ENCODE measurements at places on chromosomes 3 and 15. TPM values are rescaled to one million over a fixed set of nuclear protein-coding genes. Genes with fewer than 3 reads are reported as not detected.

Gene GOLGA6L7
- not detected for total RNA-seq

Gene AMT
- total RNA-seq, result 23.2 TPM

Gene SAMD7
- total RNA-seq, result not detected

GRCh38 chr3:194061421-194062030 is 74.4 kb upstream of the HES1 start:
- no peak for DNase-seq

DNA sequence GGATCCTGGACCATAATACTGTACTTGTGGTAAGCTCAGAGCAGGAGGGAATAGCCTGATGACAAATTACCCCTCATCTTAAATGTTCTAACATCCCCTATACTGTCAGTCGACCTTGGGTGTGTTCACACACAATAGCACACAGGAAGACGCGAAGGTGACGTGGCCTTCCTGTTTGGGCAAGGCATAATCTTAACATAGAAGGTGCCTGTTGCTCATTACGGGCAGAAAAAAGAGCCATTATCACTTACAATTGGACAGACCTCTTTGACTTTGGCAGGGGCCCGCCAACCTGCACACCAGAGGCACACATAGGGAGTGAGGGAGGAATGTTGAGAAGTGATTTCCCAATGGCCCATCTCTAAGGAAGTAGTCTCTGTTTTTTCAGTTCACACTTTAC is 144.2 kb downstream of the ANO10 start:
- no peak for DNase-seq

Gene GRK7
- 0.08 TPM for total RNA-seq

GRCh38 chr15:52010633-52011595 is 8.1 kb upstream of the MAPK6 start:
- DNase-seq, result no peak

DNA sequence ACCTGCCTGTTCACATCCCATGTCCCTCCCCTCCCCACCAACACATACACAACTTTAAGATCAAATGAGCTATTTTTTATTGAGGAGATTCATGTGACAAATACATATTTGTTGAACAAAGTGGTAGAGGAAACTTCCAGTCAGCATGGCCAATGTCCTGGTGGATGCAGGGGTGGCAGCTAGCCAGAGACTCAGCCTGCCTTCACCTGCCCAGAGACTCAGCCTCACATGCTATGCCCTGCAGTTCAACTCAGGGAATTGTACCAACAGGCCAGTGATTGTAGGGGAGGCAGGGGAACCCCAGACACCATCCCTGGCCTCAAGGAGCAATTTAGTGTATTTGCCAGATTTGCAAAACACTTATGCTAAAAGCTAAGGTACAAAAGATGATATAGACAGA is 136.6 kb downstream of the OPA1 start:
- no peak for DNase-seq

GRCh38 chr3:12993517-12994356 is 79.5 kb downstream of the IQSEC1 start:
- no peak for DNase-seq

Gene FBXW12
- total RNA-seq, result not detected

Gene ASB7
- 12.6 TPM for total RNA-seq

GRCh38 chr3:64343689-64344430 is 118.6 kb upstream of the PRICKLE2 start:
- DNase-seq, result no peak

- DNase-seq, result peak; percentile 96
These were observed at the start of gene CLK3 for GRCh38 chr15:74615508-74616365. CLK3 (plus strand) TSS chr15:74615836; CDS start chr15:74619197, 3,361 bp downstream.

DNA sequence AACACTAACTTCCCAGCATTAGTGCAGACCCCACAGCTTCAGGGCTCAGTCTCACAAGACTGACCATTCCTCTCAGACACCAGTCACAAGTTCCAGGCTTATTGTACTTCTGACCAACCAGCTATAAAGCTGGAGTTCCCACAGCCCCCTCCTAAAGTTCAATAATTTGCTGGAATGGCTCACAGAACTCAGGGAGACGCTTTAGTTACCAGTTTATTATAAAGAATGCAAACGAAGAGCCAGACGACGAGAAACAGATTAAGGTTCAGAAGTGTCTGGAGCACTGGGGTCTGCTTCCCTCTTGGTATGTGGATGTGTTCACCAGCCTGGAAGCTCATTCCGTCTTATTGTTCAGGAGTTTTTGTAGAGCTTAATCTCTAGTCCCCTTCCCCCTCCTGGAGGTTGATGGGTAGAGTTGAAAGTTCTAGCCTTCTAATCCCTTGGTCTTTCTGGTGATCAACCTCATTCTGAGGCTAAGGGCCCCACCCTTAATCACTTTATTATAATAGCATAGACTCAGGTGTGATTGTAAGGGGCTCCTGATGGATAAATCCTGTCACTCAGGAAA is 4.8 kb upstream of the CSRNP1 start:
- no peak for DNase-seq

Gene TMEM40
- total RNA-seq, result 0.79 TPM

DNA sequence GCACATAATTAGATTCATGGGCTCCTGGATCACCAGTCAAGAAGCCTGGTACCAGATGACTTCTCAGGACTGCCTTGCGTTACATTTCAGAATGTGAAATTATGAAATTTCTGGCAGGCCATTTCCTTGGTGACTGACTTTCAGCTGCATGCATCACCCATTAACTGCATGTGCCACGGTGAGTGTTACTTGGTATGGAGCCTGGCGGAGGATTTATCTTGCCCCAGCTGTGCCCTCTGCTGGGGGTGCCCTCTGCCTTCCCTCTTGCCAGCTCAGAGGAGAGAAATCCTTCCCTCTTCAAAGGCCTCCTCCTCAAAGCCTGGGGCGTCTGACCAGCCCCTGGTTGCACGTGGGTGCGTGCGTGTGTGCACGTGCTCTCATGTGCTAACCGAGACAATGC is 57.7 kb upstream of the CTSH start:
- no peak for DNase-seq

DNA sequence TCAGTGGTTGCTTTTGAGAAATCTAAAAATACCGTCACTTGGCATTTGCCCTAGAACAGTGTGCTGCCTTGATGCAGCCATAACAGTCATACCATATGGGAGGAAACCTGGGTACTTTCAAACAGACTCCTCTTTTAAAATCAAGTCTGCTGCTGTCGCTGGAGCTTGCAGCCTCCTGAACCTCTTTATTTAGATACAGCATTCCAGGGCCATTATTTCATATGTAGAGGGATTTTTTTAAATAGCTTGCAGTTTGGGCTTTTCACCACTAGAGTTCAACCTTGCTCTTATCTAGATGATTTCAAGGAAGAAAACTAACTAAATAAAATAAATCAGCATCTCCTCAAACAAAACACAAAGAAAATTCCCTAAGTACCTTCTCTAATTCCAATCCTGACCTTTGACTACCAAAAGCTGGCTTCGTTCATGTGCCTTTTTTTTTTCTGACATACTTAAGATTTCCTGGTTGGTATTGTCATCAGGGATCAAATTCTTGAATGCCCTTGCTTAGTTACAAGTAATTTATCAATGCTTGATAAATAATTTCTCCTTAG is 111.6 kb downstream of the KBTBD8 start:
- no peak for DNase-seq

GRCh38 chr3:107251819-107252218 is 125.4 kb upstream of the CCDC54 start:
- DNase-seq, result no peak

DNA sequence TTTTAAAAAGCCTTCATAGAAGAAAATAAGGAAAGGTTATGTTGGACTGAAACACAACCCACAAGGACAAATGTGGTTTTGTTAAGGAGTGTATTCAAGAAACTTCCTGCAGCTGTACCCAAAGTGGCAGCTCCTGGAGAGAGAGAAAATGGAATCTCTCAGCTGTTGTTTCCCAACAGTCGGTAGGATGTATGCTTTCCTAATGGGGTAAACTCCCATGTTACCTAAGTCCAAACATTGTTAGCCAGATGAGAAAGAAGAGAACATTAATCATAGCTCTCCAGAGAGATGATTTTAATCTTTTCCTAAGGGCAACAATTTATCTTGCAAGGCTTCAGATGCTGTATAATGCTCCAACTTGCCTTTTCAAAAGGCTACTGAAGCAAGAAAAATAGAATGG is 22.6 kb upstream of the TEX9 start:
- no peak for DNase-seq

Gene NRG4
- total RNA-seq, result not detected

Measured in liver (tissue), 10 donors.